DMS 273 treated with DMSO at 0.1 percent for 48 hours (cell line): ENCODE measurements at places on chromosomes 3 and 15.

- DNase-seq, result no peak
Observed at GRCh38 chr15:56837273-56837672, 81.2 kb upstream of the TCF12 start.

GRCh38 chr15:70142322-70143191 is 44.8 kb upstream of the TLE3 start:
- DNase-seq, result no peak

- DNase-seq, result no peak
Observed at GRCh38 chr3:190734490-190734889, 128.0 kb downstream of the GMNC start.

- DNase-seq, result no peak
Observed at GRCh38 chr3:73086071-73086494, 24.6 kb downstream of the EBLN2 start.

- DNase-seq, result no peak
Observed at GRCh38 chr3:58009026-58009748, 965 bp downstream of the FLNB start.

DNA sequence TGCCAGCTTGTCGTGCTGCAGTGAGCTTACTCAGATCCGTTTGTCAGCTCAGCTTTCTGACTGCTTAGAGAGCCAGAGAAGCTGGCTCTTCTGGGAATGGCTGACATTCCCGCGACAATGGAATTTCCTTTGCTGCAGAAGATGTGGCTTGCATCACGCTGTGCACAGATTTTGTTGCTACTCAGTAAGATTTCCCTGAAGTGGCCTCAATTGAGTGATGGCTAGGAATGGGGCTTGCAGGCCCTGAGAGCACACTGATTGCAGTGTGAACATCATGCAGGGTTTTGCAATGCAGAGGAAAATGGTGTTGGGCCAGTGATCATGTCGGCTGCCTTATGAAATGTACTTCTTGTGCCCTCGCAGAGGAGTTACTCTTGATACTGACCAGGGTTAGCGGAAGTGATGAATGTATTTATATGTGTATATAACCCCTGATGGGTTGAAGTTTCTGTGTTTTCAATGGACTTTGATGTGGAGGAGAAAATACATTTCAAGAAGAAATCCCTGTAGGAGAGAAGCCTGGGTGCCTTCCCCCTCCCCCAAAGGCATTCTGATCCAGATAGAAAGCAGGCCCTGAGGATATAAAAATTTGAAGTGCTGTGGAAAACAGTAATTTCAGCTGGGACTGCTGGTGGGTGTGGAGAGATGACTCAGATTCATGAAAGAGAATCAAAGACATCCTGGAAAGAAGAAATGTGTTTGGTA is 102.5 kb upstream of the PDZRN3 start:
- DNase-seq, result no peak

GRCh38 chr15:38610748-38611147 is 46.1 kb upstream of the RASGRP1 start:
- peak; percentile 92 for DNase-seq

GRCh38 chr15:35728219-35728940 is 182.4 kb upstream of the DPH6 start:
- no peak for DNase-seq

DNA sequence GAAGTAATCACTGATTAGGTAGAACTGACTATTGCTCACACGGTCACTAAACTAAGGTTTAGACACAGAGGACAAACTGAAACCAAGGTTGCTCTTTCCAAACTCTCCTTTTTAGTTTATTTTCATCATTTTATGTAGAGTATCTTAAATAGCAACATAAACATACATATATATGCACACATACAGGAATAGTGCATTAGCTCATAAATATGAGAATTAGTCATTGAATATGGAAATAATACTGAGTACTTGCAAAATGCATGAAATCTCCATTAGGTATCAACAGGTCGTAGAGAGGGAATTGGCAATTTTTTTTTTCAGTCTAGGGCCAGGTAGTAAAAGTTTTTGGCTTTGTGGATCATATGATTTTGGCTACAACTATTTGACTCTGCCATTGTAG is 557.1 kb downstream of the NLGN1 start:
- no peak for DNase-seq

GRCh38 chr3:42608581-42608980 is 8.1 kb downstream of the NKTR start:
- no peak for DNase-seq

DNA sequence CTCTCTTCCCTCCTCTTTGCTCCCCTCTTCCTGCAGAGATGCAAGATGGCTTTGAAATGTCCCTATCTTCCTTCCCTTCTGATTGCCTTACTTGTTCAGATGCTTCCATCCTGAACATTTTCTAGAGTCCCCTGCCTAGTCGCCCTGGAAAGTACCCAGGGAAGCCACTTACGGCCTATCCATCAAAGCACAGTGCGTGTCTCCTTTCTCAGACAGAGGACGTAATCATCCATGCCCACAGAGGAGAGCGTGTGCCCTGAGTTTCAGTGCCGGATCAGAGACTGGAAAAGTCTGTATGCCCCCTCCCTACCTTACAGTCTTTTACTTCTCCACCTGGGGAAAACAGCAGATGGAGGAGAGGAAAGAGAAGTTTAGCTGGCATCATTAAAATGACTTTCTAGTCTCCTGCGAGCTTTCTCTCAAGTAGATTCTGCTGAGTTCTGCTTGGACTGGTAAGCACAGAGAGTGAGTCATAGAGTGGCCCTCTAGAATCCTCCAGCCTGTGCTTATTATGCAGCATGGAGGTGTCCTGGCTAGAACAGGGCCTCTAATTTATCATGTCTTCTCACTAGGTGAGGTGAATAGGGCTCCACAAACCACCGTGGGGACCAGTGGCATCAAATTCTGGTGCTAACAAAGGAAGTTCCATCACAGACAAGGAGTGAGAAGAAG is 114.6 kb downstream of the SLCO3A1 start:
- no peak for DNase-seq

- DNase-seq, result no peak
Observed at GRCh38 chr3:59641169-59641899, 591.5 kb upstream of the CFAP20DC start.

GRCh38 chr15:69462030-69462492 is 9.4 kb downstream of the RPLP1 start:
- no peak for DNase-seq

DNA sequence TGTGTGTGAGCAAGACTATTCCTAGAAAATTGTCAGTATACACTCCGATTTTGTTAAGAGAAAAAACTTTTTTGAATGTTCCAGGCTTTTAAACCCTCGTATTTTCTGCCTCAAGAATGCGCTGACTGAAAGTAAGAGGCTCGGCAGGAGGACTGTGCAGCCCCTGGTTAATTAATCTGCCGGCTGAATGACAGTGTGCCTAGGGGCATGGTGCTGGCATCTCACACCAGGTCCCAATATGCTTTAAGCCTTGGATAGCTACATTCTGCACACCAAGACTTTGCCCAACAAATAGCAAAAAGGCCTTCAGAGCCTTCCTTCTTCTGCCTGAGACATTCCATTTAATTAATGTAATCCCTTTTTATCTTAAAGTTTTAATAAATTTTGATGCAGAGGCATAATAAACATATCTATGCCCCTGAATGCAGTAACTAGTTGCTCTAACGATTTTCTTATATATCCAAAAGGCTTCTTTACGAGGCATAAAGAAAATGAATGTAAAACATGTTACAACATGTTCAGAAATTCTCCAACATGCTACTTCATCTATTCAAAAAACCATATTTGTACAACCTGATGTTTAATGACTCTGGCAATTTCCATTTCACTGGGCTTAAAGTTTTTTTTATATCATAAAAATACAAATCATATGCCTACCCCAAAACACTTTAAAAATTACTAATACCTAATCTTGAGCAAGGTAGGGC is 37.9 kb downstream of the DPH6 start:
- no peak for DNase-seq

GRCh38 chr15:55110446-55110845 is 86.3 kb downstream of the RSL24D1 start:
- DNase-seq, result no peak

DNA sequence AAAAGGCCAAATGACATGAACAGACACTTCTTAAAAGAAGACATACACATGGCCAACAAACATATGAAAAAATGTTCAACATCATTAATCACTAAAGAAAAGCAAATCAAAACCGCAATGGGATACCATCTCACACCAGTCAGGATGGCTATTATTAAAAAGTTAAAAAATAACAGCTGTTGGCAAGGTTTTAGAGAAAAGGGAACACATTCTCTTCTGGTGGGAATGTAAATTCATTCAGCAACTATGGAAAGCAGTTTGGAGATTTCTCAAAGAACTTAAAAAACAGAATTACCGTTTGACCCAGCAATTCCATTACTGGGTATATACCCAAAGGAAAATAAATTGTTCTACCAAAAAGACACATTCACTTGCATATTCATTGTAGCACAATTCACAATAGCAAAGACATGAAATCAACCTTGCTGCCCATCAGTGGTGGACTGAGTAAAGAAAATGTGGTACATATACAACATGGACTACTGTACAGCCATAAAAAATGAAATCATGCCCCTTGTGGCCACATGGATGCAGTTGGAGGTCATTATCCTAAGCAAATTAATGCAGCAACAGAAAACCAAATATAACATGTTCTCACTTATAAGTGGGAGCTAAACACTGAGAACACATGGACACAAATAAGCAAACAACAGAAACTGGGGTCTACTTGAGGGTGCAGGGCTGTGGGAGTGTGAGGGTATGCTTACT is 190.7 kb upstream of the MCTP2 start:
- no peak for DNase-seq

- DNase-seq, result peak; percentile 31
Observed at GRCh38 chr3:9028134-9028533, 64.9 kb upstream of the RAD18 start.

DNA sequence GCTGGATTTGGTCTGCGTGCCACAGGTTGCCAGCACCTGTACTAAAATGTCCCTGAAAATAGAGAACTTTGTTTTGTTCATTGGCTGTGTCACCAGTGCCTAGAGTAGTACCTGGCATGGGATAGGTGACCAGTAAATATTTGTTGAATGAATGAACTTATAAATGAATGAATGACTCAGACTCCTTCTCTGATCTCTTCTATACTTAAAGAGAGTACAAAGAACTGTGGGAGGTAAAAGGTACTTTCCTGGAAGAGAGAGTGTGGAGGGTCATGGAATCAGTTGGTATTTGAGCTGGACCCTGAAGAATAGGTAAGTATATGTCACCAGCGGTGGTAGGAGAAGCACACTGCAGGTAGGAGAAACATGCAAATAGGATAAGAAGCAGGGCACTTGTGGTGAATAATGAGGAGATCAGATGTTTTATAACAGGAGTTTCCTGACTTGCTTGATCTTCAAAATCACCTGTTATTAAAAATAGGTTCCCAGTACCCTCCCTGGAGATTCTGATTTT is 149.4 kb downstream of the LPP start:
- DNase-seq, result no peak

GRCh38 chr15:100572362-100572983 is 29.5 kb downstream of the LINS1 start:
- no peak for DNase-seq

DNA sequence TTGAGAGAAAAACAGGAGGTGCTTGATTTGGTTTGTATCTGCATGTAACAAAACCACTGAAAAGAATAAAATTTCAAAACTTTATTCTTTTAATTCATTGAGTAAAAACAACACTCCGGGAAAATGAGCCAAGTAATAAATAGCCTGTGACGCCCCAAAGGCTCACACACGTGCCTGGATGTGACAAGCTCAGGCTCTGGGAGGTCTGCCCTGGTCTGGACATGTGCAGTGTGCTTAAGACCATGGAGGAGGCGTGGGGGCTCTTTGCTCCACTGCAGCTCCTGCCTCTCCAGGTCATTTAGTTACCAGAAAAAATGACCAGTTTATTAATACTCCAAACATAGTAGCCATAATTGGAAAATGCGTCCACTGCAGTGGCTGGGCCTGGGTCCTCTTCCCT is 8.6 kb upstream of the NME9 start:
- DNase-seq, result no peak
